Activated T-helper 17 cell treated with anti-CD3 and anti-CD28 coated beads, Interleukin-2, amount 50 U/mL, for 72 hours (primary cell): ENCODE measurements at places on chromosomes 4 and X.

GRCh38 chrX:40581336-40581920, 658 bp downstream of the ATP6AP2 start:
- H3K27me3 ChIP-seq = no peaks in the 10 kb centered on the region
- peak overlapping the region; percentile 8 for H3K27ac ChIP-seq
- peak overlapping the region; percentile 92 for H3K4me3 ChIP-seq
- no peak for ATAC-seq
- no peaks in the 10 kb centered on the region for H3K36me3 ChIP-seq

GRCh38 chrX:31127716-31128115, 55.9 kb upstream of the FTHL17 start:
- no peak overlapping the region for H3K4me3 ChIP-seq
- H3K36me3 ChIP-seq = no peaks in the 10 kb centered on the region
- peaks cover 3% of the 10 kb centered on the region for H3K27me3 ChIP-seq
- no peak for ATAC-seq
- no peak overlapping the region for H3K27ac ChIP-seq
- H3K4me1 ChIP-seq = no peaks in the 10 kb centered on the region

DNA sequence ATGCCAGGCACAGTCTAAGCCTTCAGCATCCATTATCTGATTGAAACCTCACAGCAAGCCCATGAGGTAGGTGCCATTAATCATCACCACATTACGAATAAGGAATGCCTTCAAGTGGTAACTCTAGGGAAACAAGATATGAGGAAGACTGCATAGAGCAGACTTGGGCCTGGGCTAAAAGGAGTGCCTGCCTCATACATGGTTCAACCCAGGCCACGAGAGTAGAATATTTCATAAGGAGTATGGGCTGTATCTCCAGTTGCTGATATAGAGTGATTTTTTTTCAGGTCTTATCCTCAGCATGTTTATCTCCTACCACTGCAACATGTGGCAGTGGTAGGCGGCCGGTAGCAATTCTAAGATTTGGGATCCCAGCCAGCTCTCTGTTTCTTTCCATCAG, 51.7 kb downstream of the ATP11C start:
- no peak overlapping the region for H3K4me3 ChIP-seq
- H3K4me1 ChIP-seq = peaks cover 4% of the 10 kb centered on the region
- no peak for ATAC-seq

- no peak for ATAC-seq
- H3K36me3 ChIP-seq = no peaks in the 10 kb centered on the region
- H3K27ac ChIP-seq = no peak overlapping the region
- H3K4me3 ChIP-seq = no peak overlapping the region
- no peaks in the 10 kb centered on the region for H3K27me3 ChIP-seq
Observed at GRCh38 chr4:127113844-127114362, 518.9 kb upstream of the INTU start.
